Activated CD4-positive, alpha-beta T cell treated with anti-CD3 and anti-CD28 coated beads, Interleukin-2, Interleukin-6, amounts not matched to agents 100 ng/mL and 50 ng/mL, durations not matched to agents 16 hours and 8 hours (primary cell): ENCODE measurements at places on chromosomes 1 and 21.

DNA sequence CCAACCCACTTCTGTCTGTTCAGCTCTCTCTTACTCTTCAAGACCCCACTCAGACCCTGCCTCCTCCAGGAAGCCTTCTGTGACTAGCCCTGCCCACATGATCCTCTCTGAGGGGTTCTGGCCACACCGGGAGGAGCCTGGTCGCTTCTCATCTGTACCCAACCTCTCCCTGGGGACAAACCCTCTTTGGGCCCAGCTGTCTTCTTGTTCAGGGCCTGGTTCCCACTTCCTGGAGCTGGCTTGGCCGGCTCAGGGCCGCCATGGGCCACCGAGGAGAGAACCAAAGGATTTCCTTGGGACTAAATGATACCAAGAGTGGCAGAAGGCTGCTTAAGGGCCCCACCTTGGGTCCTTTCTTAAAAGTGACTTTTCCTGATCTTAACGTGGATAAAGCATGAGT lies 124.7 kb upstream of the ZBTB40 start:
- no peak for DNase-seq

GRCh38 chr1:110618668-110619067 lies 12.5 kb upstream of the KCNA2 start:
- DNase-seq: no peak

DNA sequence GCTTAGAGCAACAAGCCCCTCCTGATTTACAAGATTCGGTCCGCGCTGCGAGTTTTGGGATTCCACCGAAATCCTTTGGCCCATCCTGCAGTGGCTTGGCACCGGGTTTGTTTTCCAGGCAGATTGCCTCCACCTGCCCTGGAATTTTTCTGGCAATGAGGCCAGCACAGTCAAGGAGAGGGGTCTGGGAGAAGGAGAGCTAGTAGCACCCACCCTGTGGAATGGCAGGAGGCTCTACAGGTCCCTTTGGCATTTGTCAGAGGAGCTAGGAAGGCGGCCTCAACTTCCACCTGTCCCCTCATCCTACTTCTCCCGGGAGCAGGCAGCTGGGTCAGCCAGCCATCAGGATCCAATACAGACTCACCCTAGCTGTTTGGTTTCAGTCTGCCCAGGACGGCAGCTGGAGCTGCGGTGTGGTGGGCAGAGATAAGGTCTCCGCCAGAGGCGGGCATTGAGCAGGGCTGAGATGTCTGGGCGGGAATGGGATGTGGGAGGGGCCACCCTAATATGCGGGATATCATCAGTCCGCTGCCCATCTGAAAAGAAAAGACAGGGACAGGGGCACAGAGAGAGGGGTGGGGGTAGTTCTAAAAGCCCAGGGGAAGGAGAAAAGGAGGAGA lies 37.8 kb upstream of the PRELP start:
- no peak for DNase-seq

GRCh38 chr1:226098870-226099835 lies 36.6 kb downstream of the H3-3A start:
- DNase-seq: no peak

DNA sequence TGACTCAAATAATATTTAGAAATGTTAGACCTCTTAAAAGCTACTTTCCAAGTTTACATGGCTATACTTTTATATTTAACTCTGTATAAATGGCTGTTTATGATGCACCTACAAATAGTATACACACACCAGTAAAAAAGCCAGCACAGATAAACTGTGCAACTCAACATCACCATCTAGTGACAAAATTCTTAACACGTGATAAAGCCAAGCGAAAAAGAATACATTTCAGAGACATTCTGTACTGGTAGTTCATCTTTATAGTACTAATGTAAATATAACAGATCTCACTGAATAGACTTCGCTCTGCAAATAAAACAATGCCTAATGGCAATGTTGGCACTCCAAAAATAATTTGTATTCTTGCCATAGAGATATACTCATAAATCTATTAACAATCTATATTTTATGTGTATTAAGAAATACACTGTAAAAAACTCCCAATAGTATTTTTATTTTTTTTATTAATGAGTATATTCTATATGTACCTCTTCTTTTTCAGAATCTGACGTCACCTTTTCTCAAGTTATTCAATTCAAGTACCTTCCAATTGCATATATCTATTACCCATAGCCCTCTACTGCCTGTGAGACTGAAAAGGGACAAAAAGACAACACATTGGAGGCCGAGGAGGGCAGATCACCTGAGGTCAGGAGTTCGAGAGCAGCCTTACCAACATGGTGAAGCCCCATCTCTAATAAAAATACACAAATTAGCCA lies 100.2 kb downstream of the DPYD start:
- DNase-seq: peak; percentile 13

DNA sequence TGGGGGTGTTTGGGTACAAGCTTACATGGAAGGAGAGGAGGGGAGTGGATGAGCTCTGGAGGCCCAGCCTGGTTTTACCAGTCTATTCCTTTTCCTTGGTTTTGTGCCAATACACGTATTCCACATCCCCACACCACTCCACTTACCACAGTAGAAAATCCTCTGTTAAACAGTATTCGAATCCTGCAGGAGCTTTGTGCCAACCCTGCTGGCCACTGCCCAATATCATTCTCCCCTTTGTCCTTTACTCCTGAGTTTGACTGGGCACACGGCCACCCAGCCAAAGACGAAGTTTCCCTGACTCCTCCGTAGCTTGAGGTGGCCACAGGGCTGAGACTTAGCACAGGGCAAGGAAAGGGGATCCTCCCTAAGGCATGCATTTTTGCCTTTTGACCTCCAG lies 61.6 kb downstream of the TMCO4 start:
- no peak for DNase-seq

GRCh38 chr1:9440763-9441194 lies 98.5 kb upstream of the SLC25A33 start:
- no peak for DNase-seq

- DNase-seq: no peak
Observed at GRCh38 chr1:14148526-14148925, 448.5 kb downstream of the PRDM2 start.

GRCh38 chr1:185969028-185969427 lies 234.8 kb downstream of the HMCN1 start:
- DNase-seq: no peak

DNA sequence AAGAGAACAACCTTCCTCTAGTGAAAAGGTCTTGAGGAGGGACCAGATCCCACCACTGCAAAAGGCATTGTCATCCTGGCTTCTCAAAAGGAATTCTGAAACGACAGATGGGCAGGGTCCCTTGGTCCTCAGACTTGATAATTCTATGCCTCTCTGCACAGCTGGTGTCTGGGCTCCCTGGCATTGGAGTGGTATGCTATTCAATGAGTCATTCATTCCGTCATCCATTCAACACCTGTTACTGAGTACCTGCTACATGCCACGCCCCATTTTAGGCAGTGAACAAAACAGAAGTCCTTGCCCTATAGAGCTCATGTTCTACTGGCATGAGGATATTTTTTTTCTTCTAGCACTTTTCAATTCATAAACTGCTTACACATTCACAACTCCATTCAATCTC lies 45.8 kb upstream of the HMGB4 start:
- no peak for DNase-seq

DNA sequence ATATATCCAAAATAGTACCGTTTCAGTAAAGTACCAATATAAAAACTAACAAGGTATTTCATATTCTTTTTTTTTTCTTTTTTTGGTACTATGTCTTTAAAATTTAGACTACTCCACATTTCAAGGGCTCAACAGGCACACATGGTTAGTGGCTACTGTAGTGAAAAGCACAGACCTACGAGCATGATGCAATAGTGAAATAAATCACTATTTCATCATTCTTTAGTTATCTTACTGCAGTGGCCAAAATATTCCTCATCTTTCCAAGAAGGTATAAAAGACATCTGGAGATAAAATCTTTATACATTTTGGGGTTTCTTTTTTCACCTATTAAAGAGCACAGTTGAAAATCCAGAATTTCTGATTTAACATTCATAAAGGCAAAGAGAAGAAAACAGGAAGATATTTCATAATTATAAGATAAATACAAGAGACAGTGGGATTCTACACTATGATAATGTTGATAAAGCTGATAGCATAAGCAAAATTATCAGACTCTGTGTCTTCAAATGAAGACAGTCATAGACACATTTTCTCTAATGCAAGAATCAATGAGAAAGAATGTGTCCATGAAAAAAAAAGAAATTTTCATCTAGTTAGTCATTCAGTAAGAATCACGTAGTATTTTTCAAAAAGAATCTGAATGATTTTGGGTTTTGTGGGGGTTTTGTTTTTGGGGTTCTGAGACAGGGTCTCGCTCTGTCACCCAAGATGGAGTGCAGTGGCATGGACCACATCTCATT lies 41.9 kb downstream of the CEP170 start:
- DNase-seq: no peak

- peak; percentile 88 for DNase-seq
Observed at GRCh38 chr1:107935396-107936064, 29.4 kb downstream of the VAV3 start.

DNA sequence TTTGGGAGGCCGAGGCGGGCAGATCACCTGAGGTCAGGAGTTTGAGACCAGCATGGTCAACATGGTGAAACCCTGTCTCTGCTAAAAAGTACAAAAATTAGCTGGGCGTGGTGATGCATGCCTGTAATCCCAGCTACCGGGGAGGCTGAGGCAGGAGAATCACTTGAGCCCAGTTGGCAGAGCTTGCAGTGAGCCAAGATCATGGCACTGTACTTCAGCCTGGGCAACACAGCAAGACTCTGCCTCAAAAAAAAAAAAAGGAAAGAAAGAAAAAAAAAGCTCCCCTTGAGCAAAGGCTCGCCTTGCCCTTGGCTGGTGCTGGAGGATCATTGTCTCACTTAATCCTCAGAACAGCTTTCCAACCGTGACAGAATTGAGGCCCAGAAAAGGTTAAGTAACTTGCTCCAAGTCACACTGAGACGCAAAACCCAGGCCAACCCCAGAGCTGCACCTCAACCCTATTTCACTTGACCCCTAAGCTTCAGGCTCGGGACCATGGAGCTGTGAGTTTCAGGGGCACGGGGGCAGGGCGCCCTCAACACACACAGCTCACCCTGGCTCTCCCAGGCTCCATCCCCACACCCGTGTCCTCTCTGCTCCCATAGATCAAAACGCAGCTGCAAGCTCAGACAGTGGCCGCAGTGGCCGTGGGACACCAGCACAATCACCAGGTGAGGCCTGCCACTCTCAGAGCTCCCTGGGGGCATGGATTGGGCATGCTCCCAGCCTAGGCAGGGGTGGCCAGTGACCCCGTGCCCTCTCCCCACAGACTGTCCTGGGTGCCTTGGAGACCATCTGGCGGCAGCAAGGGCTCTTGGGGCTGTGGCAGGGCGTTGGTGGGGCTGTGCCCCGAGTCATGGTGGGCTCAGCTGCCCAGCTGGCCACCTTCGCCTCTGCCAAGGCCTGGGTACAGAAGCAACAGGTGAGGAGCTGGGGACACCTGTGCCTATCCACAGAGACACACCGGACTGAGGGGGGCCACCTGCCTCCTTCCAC lies 1.6 kb downstream of the SLC25A34 start:
- DNase-seq: no peak

DNA sequence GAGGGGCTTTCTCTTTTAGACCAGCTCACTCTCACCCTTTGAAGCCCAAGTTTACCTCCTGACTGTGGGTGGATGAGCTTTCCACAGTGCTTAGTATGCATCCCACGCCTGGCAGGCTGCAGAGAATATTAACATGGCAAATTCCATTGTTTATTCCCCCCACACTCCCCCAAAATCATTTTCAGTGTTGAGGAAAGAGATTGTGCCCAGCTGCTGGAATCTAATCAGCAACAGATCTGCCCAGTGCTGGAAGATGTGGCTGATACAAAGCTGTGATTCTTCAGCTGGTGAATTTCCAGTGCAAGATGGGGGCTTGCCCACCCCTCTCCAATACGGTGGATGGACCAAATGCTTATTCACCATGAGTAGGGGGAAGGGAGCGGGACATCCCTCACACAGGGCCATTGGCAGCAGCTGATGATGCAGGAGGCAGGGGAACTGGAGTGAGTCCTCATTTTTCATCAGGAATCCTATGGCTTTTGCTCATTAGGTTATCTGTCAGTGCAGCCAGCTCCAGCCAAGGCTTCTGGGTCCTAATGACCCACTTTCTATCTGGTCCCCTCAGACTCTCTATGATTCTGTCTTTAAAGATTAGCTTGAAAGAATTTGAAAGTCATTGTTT lies 39.7 kb upstream of the KCNA3 start:
- DNase-seq: no peak

DNA sequence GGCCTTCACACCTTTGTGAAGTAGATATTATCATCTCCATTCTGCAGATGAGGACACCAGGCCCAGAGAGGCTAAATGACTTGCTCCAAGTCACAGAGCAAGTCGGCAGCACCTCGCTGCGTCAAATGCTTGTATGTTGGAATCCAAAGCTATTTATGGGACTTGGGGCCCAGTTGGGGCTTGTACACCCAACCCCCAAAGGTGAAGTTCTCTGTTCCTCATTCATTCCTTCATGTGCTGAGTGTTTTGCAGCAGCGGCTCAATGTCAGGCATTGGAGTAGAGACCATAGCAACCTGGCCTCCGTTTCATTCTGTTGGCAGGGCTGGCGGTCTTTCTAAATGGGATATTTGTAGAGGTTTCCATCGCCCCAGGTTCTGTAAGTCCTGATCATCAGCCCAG lies 113.4 kb upstream of the SLC25A33 start:
- DNase-seq: peak; percentile 48

GRCh38 chr1:76269155-76269554 lies 194.6 kb downstream of the ST6GALNAC3 start:
- DNase-seq: peak; percentile 57

DNA sequence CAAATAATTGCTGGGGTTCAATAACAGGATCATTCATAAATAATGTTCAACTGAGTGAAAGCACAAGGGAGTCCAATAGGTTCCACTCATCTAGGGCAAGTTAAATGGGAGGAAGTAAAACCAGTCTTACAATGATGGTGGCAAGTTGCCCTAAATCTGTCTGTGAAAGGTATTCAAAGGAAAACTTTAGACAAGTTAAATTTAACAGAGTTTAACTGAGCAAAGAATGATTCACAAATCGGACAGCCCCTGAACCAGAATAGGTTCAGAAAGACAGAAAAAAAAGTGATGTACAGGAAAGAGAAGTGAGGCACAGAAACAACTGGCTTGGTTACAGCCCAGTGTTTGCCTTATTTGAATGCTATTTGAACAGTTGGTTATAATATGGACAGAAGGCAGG lies 183.5 kb upstream of the ADGRL4 start:
- DNase-seq: no peak

GRCh38 chr1:244294599-244295224 lies 157.0 kb downstream of the ADSS2 start:
- DNase-seq: no peak

DNA sequence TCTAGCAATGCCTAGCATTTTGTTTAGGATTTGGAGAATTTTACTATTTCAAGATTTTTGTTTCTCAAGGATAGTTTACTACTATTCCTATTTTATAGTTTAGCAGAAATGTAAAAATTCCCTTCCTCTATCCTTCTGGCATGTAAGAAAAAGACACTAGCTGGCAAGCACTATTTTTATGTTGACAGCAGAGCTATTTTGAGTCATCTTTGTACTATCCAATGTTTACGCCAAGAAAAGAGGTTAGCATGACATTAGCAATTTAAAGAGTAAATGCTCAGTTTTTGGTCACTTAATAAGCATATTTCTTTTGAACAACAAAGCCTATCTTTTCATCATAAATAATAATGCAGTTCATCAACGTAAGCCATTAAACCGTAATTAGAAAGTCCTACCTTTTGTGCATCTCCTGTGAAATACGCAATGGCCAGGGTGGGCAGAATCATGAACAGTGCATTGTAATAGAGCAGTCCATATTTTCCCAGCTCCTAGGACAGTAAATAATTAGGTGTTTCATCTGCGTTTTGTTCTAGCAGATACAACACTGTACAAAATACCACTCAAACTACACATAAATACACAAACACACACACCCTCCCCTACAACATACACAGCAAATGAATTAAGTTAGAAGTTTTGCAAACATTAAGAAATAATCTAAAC lies 12.0 kb downstream of the SLC35D1 start:
- DNase-seq: no peak

- no peak for DNase-seq
Observed at GRCh38 chr1:59318271-59318860, 21.5 kb downstream of the FGGY start.
